ENCODE measurements at places on chromosomes 7 and 10.
A peak's percentile ranks its signal among the peaks of the same experiment; 100 is the strongest.

DNA sequence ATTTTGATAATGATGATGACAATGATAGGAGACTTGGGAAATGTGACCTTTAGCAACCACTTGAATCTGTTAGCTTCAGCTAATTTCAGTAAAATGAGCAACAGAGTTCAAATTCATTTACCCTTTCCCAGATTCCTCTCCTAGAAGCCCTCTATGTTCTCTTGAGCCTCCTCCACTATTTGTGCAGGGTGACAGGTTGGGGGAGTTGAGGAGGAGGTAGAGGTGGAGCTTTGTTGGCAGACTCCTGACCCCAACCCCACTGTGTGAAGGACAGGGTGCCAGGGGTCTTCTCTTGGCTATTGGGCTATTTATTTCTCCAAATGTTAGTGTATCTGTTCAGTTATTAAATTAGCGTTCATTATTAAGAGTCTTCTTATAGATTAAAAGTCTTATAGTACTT, 422.3 kb downstream of the GFRA1 start:
- no peak for DNase-seq

DNA sequence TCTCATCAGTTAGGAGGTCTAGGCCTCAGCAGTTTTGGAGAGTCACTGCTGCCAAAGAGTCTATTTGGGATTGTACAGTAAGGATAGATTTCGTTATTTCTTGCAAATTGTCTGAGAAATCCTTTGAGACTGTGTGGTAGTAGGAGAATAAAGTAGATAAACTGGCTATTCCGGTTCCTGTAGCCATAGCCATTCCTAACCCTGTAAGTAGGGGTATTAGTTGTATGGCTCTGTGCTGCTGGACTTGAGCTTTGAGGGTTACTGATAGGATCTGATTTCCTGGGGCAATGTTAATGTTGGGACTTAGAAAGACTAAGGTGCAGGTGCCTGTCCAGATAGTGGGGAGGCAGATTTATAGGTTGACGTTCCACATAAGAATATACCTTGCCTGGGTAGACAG, 36.1 kb upstream of the ZNF138 start:
- no peak for DNase-seq

DNA sequence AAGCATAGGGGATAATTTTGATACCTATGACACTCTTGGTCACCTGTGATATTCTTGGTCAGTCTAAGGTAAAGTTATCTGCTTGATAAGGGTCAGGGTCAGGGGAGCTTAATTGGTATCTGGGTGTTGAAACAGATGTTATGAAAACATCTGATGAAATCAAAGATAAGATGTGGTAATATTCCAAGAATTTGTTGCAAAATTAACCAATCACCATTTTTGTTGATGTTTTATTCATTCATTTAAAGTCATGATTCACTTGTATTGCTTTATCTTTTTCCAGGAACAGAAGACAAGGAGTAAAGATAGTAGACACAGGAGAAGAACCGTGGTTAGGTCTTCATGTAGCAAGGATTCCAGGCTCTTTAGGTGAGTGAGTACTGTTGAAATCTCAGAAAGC, 103.1 kb downstream of the SEMA3C start:
- no peak for DNase-seq

DNA sequence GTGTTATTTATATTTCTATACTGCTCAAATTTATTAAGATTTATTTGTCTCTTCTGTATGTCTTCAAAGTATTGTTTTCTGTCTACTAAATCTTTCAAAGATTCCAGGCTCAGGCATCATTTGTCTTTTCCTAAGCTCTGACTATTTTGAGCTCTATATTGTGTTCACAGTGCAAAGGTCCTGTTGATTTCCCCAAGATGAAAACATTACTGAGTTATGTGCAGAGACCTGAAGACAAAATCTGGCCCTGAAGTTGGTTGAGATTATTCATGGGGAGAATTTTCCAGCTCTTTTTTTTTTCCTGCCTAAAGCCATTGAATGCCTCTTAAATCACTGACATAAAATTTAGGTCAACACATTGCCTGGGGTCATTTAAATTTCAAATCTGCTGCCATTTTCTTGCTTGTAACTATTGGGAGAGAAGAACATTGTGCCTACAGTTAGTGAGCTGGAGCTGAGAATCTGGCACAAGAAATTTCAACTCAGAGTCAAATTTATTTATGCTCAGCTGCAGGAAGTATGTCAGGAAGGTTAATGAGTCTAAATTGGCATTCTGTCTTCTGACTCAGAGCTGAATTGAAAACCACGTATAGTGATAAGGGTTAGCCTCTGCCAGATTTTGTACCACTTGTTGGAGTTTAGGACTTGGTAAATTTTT, 31.6 kb downstream of the CSTF2T start:
- no peak for DNase-seq

DNA sequence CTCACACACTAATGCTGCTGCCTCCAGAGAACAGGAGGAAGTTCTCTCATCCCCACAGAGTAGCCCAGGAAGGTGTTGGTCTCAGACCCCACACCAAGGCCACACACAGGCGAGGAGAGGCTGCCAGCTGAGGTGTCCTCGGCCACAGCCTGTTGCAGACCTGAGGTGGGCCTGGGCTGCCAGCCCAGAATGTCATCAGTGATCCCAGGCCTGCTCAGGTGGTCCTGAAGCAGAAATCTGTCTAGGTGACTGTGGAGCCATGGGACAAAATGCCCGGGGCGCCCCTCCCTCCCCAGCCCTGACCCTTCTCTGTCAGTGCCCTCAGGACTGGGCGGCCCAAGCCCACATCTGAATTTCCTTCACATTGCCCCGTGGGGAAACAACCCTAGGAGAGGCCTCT, 43.5 kb upstream of the LRRC4 start:
- DNase-seq: no peak

DNA sequence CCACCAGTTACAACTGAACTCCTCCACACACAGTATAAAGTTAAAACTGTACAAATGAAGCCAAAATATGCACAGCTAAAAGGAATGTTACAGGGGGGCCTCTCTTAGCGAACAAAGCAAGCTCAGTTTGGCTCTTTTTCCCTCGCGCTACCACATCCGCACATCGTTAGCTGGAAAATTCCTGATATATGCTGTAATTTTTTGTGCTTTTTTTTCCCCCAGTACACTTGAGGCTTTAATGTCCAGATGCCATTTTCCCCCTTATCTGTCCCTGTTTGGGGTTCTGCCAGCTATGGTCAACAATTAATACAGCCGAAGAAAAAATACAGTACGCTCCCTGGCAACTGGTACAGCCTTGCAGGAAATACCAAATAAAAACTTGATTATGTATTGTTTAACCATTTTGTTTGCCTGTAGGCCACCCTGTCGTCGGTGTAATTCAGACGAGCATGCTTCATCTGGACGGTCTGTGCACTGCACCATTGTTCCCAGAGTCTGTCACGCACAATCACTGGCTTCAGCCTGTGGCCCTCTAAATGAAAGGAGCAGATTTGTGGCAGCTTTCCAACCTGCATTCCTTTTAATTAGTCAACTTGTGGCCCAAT, 108.1 kb upstream of the FAM133B start:
- DNase-seq: no peak

DNA sequence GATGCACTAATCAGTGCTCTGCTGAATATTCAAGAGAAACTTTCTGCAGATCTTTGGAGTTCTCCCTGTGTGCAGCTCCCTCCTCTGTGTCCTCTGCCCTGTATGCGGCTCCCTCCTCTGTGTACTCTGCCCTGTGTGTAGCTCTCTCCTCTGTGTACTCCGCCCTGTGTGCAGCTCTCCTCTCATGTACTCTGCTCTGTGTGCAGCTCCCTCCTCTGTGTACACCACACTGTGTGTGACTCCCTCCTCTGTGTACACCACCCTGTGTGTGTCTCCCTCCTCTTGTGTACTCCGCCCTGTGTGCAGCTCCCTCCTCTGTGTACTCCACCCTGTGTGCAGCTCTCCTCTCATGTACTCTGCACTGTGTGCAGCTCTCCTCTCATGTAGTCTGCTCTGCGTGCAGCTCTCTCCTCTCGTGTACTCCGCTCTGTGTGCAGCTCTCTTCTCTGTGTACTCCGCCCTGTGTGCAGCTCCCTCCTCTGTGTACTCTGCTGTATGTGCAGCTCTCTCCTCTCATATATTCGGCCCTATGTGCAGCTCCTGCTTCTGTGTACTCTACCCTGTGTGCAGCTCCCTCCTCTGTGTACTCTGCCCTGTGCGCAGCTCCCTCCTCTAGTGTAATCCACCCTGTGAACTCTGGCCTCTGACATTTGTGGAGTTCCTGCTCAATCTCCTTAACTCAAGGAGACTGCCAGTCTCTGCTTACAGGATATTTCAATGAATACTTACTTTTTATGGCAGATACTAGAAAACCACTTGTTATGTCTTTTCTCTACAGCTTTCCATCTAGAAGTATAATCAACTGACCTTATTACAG, 280.4 kb downstream of the GLRX3 start:
- no peak for DNase-seq

GRCh38 chr7:32522746-32523530, 27.6 kb downstream of the AVL9 start:
- no peak for DNase-seq

- no peak for DNase-seq
These were observed 70.5 kb downstream of the DENND2A start for GRCh38 chr7:140570120-140570519.

DNA sequence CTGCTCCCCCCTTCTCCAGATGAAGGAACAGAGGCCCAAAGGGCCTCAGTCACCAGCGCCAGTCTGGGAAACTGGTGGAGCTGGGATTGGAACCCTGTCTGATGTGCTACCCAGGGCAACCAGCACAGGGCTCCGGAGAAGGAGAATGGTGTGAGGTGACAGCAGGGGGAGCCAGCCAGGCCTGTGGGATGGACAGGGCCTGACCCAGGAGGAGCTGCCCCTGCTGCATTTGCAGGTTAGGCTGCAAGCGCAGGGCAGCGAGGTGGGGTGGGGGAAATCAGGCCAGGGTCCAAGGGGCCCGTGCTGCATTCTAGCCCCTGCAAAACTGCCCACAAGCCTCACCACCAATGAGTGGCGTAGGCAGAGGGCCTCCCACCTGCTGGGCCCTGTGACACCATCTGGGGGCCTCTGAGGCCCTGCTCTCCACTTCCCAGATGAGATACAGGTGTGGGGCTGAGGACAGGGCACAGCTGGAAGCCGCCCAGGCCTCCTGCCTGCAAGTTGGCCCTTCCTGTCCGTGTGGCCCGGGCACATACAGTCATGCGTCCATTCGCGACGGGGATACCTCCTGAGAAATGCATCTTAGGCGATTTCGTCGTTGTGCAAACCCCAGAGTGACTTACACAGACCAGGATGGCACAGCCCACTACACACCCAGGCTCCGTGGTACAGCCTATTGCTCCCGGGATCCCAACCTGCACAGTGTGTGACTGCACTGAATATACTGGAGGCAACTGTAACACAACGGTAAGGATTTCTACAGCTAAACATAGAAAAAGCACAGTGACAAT, 45.3 kb downstream of the RASGEF1A start:
- no peak for DNase-seq

- DNase-seq: no peak
These were observed 211.5 kb downstream of the PTEN start for GRCh38 chr10:88074971-88075370.

DNA sequence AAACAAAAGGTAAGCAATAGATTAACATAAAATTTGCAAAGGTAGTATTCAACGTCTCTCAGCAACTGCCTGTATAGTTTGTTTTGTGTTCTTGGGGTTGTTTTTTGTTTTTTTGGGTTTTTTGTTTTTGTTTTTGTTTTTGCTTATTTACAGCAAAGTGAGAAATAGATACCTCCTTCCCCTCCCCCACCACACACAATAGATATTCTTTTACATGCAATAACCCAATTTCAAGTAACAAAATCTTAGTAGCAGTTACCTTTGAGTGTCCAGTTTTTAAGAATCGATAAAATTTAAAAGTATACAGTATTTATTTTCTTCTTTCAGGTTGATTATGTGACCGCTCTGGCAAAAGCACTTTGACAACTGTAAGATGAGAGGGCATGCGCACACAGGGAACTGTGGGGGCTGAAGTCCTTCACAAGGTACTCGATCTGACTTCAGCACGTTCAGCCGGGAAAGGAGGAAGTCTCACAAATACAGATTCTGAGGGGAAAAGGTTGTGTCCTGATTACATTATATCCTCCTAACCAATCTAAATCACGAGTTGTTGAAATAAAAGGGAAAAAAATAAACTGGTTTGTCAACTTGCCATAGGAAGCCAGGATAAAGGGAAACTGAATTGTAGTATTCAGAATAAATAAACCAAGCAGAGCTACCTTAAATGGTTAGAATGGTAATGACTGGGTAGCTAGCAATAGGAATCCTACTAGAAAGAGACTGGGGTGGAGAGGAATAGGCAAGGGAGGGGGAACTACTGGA, 47.8 kb downstream of the CPEB3 start:
- DNase-seq: peak; percentile 18

DNA sequence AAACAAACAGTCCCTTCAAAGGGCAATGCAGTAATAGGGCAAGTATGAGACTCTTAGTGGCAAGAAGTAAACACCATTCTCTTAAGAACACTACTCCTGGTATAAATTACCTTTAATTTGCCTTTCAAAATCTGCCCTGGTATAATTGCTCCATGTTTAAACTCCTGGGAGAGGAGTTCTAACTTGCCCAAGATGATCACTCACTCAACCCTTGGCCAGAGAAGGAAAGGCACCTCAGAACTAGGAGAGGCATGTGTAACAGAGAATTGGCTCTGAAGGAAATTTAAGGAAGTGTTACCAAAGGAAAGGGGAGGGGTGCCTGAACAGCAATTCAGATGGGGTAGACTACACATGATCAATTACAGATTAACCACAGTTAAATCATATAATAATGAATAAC, 1173.6 kb upstream of the SORCS1 start:
- DNase-seq: no peak

DNA sequence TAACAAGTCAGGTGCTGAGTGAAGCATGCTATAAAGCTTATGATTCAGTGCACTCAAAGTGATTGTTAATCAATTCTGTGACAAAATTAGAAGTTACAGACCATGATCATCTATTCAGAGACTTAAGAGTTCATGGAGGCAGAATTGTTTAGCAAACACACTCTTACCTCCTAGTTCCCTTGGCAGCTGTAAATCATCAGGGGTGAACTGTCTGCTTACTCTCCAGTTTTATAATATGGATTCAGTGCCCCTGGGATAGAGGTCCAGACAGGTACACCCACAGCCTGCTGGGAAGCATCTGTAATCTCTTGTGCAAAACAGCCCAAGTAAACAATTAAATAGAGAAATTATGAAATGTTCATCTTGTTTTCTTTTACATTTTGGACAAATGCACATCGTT, 835.0 kb upstream of the COBL start:
- no peak for DNase-seq

DNA sequence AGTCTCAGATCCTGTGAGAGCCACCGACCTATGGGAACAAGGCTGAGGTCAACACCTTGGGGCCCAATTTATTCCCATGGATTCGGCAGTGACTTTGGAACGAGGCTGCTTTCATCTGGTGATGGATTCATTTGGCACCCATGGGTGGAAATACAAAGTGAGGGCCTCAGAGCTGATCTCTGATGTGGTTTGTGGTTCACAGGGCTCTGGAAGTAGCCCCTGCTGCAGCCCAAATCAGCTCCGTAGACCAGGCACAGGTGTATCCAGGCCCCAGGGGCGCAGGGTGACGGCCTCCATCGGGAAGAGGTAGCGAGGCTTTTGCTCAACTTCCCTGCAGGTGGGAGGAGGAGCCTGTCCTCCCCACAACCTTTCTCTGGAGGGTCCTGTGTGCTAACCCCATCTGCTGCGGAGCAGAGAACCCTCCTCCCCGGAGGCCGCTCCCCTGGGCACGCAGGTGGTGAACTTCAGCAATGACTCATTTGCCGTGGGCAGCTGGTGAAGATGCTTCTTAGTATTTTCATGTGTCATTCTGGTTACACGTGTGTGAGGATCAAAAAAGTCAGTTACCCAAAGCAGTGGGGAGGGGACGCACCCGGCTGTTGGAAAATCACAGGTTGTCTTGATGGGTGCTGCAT, 7.5 kb upstream of the JAKMIP3 start:
- no peak for DNase-seq

GRCh38 chr10:70513848-70514309, 35.3 kb downstream of the PALD1 start:
- DNase-seq: peak; percentile 14

Data from stimulated activated naive CD4-positive, alpha-beta T cell treated with Interleukin-2 at 50 U/mL for 16 hours (primary cell).